ENCODE measurements at places on chromosomes 6 and 20.

GRCh38 chr6:33428966-33429749 lies 9.3 kb downstream of the SYNGAP1 start:
- no peak for DNase-seq

DNA sequence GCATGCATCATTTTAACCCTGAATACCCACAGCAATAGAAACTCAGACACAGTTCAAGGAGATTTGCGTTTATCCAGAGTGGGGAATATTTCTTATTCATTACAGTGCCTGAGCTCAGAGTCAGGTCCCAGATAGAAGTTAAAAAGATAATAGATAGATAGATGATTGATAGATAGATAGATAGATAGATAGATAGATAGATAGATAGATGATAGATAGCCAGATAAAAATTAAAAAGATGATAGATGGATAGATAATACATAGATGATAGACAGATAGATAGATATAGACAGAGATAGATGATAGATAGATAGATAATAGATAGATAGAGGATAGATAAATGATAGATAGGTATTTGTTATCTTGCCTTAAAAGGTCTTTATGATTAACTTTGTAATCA lies 184.7 kb downstream of the MYLK4 start:
- DNase-seq = no peak

- DNase-seq = no peak
Measured at GRCh38 chr6:2497922-2498623, 252.6 kb downstream of the MYLK4 start.

DNA sequence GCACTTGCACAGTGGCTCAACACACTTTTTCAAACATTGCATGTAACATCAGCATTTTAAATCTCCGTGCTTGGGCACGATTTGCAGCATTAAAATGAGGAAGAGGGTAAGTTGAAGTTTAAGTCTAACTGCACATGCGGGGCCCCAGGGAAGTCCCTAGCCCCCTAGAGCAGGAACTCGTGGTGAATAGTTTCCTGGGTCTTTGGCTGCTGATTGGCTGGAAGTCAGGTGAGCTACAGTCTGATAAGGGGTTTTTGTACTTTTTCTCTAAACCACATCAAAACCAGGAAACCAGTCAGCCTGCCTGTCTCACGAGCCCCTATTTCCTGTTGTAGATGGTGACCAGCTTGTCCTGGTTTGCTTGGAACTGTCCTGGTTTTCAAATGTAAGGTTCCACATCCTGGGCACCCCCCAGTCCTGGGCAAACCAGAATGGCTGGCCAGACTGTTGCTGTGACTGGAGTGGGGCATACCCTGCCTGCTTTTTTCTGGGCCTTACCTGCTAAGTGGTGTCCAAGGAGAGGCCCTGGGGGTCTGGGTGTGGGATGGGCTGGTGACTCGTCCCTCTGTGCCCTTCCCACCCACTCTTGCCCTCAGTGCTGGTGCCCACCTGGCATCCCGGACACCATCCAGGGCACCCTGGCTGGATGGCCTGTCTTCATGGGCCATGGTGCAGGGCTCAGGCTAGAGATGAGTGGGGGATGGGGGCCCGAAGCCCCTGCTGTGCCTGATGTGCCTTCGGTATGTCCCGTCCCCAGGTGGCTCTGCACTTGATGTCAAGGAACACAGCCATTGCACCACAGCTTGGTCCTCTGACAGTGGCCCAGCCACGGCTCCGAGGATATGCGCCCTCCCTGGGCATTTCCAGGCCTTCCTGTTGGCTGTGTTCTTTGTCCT lies 31.8 kb downstream of the SUN5 start:
- DNase-seq = peak; percentile 85

DNA sequence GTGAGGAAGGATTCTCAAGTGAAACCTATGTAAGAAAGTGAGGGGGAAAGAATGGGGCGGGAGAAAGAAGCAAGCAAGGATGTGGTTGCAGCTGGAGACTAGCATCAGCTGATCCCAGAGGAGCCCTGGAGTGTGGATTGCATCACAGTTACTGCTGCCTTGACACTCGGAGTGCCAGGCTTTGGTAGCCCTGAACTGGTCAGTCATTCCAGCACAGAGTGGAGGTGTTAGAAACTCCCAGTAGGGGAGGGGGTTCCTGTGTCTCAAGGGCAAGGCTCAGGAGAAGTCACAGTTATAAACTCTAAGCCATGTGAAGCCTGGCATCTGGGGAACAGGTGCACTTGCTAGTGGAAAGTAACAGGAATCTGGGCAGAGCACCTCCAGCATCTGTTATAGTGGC lies 23.5 kb downstream of the SNAP25 start:
- no peak for DNase-seq

GRCh38 chr6:36546308-36546919 lies 865 bp downstream of the STK38 start:
- peak; percentile 19 for DNase-seq

Measured in stimulated activated CD4-positive, alpha-beta T cell treated with anti-CD3 and anti-CD28 coated beads, Interleukin-4, amount 100 ng/mL, for 24 hours (primary cell).